CMK (cell line): ENCODE measurements at places on chromosomes 1 and 21.

DNA sequence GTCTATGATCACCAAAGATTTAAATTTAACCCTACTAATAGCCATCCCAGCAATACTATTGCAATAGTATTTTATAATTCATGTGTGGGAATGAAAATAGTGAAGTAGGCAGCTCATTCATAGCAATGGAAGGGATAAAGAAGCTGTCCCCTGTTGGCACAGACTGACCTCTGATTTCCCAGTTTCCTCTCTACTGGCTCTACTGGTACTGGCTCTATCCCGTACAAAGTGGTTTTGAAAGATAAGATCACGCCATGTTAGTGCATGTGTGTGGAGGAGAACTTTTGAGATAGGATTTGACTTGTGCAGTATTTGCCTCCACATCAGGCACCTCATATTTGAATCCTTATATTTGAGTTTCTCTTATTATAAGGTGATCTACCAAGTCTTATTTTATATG is 227.3 kb upstream of the ADGRL2 start:
- DNase-seq: no peak

- no peak for DNase-seq
These were observed 29.8 kb downstream of the GPA33 start for GRCh38 chr1:167060141-167061072.

DNA sequence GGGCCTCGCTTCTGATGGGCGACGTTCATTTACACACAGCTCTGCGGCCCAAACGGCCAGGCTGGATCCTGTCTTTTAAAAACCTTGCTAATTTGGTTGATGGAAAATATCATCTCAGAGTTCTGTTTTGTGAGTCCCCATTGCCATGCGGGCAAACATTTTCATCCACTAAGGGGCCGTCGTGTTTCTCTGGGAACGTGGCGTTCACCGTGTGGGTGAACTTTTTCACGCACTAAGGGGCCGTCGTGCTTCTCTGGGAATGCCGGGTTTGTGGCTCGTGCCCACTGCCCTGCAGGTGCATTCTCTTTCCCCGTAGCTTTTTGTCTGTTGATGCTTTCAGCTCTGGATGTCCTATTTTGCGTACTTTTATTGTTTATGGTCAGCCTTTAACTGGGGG is 6.8 kb downstream of the COL18A1 start:
- DNase-seq: no peak

DNA sequence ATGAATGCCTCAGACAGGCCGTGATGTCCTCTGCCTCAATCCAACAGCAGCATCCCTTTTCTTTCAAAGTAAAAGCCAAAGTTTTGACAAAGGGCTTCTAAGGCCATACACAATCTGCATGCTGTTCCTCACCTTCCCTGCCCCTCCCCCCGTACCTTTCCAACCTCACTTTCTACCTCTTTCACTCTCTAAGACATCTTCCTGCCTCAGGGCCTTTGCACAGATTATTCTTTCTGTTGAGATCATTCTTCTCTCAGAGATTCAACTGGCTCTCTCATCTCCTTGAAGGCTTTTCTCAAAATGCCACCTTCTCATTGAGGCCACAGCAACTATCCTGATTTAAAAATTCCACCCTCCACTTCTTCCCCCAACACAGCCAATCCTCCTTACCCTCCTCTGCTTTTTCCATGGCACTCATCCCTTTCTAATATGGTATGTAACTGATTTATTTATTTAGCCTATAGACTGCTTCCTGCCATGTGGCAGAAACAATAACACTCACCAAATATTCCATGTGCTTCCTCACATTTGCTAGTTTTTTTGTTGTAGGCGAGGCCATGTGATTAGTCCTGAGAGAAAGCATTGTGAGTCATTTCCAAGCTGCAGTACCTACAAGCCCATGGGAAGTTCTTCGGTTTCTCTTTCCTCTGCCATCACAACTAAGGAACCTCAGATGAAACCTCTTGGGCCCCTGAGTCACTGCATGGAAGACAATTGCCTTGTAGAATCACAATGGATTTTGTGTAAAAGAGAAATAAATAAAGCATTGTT is 58.7 kb upstream of the GADD45A start:
- DNase-seq: no peak

- no peak for DNase-seq
These were observed 70.4 kb downstream of the DIRAS3 start for GRCh38 chr1:67980028-67980427.

GRCh38 chr1:40709802-40710278 is 18.3 kb downstream of the NFYC start:
- DNase-seq: no peak

- DNase-seq: no peak
These were observed 7.9 kb downstream of the CCNL2 start for GRCh38 chr1:1391225-1391624.
